ENCODE measurements at places on chromosomes 4 and X.
A peak's percentile ranks its signal among the peaks of the same experiment; 100 is the strongest.

GRCh38 chrX:49912861-49913260 is 9.5 kb upstream of the CLCN5 start:
- no peak for DNase-seq

GRCh38 chrX:5155301-5155700 is 1073.4 kb downstream of the NLGN4X start:
- DNase-seq: no peak

- DNase-seq: no peak
These were observed 85.3 kb upstream of the RBPJ start for GRCh38 chr4:26235500-26235899.

- no peak for DNase-seq
These were observed 1628.2 kb upstream of the ADGRL3 start for GRCh38 chr4:59571805-59572430.

GRCh38 chr4:20529691-20530090 is 170.6 kb upstream of the PACRGL start:
- DNase-seq: no peak

DNA sequence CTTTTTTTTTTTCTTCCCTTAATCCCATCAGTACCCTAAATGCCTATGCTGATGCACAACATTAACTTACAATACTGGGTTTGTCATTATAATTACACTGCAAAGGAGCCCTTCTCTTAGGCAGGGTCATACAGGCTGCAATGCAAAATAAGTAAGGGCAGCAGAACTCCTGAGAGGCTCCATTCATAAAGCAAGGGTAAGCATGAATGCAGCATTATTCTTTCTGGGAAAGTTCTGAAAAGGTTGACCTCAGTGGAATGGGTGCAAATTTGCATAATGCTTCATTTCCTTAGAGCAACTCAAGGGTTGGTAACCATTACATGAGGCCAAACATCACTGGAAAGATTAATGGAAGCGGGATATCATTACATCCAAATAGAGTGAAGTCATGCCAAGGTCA is 789.2 kb downstream of the KLHL13 start:
- DNase-seq: no peak

DNA sequence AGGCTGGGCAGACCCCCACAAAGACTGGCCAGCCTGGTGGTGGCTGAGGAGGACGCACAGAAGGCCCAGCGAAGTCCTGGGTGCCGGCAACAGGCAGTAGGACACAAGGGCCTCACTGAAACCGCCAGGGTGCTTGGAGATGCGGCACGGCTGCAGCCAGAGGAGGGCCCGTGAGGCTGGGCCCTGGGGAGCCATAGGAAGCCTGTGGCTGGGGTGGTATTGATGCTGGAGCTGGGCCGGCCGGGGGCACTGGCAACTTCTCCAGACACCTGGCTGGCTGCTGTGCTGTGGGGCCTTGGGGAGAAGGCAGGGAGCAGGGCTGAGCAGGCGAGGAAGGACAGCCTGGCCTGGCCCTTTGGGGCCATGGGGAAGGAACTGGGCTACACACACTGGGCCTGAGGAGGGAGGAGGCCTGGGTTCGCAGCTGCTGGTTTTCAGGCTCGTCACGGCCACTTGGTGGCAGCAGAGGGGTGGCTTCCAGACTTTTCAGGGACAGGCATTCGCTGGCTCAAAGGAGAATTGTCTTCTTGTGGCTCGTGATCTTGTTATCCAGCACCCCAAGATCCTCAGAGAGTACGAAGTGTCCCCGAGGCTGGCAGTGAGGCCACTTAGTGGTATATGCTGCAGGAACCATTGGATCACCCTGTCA is 37.2 kb downstream of the ATP2B3 start:
- peak; percentile 62 for DNase-seq

DNA sequence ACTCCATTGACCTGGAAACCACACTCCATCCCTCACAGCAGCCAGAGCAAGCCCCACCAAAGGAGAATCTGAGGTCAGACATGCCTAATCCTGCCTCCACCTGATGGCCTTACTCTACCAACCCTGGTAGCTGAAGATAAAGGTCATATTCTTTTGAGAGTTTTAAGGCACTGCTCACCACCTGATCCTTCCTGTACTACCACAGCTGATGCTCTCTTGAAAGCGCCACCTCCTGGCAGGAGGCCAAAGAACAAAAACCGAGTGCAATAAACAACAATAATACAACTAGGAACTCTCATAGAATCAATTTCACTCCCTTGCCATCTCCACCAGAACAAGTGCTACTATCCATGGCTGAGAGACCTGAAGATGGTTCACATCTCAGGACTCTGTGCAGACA is 301.6 kb downstream of the NAF1 start:
- DNase-seq: no peak

DNA sequence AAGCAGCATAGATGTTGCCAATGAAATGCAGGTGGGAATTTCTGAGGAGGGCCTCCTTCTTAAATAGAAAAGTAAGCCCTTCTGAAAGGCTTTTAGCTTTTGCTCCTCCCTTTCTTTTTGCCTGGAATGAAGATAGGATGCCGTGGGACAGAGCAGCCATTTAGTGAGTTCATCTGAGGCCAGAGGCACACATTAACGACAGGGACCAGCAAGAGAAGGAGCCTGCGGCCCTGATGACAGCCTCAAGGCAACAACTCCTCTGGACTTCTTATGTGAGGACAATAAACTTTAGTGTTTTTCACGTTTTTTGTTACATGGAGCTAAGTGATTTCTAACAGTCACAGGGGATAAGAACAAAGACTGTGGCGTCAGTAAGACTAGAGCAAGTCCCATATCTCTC is 1.1 kb upstream of the BDH2 start:
- no peak for DNase-seq

DNA sequence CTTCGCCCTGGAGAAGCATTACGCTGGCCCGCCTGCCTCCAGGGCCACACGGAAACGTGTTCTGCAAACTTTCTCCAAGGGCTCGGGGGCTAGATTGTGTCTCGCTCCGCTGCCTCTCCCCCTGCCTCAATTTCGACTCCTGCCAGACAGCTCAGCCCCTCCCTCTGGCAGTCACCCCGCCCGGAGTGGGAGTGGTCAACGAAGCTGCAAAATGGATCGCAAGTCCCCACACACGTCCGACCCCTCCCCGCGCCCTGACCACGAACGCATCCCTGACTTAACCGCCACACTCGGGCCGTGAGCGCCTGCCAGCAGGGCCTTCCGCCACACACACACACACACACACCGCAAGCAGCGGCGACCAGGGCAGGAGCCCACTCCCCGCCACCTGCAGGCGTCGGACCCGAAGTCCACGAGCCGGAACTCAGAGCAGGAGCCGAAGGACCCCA is 47.0 kb upstream of the NKAP start:
- no peak for DNase-seq

- DNase-seq: no peak
These were observed 45.5 kb upstream of the FAM241A start for GRCh38 chr4:112099701-112100297.

DNA sequence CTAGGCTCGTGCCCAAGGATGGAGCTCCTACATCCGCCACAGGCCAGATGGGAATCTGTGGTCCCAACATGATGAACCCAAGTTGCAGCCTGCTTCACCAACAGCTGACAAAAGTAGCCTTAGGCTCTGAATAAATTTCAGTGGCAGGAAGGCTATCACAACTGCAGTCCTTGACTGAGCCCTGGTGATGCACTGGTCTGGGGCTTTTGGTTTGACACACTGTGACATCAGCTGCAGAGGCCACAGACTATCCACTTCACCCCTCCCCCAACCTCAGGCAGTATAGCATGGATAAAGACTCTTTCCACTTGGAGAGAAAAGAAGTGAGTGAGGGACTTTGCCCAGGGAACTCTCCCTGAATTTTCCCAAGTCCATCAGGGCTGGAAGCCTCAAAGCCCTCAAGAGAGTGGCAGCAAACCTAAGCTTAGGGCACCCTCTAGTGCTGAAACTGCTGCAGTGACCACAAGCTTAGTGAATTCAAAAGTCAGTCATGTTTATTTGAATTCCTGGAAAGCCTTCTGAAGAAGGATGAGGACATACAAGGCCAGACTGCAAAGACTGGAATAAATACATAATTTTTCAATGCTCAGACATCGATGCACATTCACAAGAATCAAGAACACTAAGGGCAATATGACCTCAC is 135.0 kb upstream of the TENT5D start:
- no peak for DNase-seq

DNA sequence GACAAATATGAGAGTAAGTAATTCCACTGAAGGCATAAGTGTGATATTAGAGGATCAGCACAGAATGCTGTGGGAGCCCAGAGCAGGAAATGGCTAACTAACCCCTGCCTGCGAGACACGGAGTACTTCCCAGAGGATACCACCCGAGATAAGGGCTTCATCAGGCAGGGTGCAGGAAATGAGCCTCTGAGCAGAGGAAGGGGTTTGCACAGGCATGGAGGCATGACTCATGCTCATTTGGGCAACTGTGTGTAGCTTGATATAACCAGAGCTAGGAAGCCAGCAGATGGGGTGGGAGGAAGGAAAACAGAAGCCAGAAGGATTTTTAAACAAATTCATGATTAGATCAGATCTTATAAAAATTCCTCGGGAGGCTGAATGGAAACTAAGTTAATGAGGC is 70.0 kb upstream of the TSPAN5 start:
- no peak for DNase-seq

All from D721Med (cell line).